ENCODE measurements at places on chromosomes 4 and X.

DNA sequence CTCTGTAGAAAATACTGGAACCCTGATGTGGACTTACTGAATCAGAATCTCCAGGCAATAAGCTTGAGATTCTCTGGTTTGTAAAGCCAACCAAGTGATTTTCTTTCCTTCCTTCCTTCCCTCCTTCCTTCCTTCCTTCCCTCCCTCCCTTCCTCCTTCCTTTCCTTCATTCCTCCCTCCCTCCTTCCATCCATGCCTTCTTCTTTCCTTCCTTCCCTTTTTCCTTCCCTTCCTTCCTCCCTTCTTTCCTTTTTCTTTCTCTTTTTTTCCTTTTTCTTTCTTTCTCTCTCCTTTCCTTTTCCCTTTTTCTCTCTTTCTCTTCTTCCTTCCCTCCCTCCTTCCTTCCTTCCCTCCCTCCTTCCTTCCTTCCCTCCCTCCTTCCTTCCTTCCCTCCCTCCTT is 450.8 kb downstream of the GRXCR1 start:
- no peak for DNase-seq

DNA sequence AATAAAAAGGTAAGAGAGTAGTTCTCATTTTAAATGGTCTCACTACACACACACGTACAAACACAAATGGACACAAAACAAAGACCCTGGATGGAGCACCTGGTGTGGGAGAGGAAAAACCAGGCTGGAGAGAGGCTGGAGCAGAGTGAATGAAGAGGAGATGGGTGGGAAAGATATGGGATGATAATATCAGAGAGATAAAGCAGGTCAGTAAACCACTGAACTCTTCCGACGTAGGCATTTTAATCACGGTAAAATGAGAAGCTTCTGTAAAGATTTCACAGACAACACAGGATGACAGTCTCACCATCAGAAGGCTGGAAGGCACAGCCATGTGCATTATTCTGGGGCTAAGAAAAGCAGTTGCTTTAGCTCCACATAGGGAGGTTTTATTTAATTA is 532.8 kb downstream of the KCNIP4 start:
- DNase-seq = no peak

GRCh38 chr4:151039733-151040132 is 24.6 kb upstream of the LRBA start:
- no peak for DNase-seq

DNA sequence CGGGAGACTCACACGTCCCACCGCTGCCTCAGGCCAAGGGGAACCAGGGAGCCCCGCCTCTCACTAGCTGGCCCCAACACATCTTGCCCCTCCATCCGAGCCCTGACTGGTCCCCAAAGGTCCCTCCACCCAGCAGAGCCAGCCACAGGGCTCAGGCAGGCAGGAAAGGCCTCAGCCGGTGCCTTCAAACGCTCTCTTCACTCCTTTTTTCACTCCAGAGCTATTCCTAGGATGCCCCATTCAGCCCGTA is 1.5 kb upstream of the ARHGAP4 start:
- DNase-seq = no peak

DNA sequence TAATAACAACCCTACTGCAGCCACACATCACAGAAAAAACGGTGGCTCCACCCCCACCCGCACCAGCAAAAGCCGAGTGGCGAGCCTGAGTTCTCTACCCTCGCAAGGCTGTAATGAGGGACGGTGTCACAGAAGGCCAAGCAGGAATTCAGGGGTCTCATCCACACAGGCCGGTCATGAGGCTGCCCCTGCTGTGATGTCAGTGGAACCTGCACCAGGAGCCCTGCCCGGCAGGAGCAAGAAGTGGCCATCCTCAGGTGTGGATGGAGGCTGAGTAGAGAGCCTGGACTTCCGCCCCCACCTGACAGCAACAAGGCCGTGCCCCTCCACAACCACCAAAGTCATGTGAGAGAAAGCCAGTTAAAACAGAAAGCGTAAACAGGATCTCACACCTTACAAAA is 20.6 kb downstream of the LYAR start:
- DNase-seq = no peak

- DNase-seq = no peak
Measured at GRCh38 chr4:177275999-177276398, 33.7 kb upstream of the NEIL3 start.

GRCh38 chrX:2631743-2632532 is 59.2 kb upstream of the CD99 start:
- DNase-seq = no peak

GRCh38 chr4:84977396-84977795 is 10.9 kb upstream of the WDFY3 start:
- DNase-seq = no peak

GRCh38 chr4:98673978-98674377 is 15.6 kb upstream of the TSPAN5 start:
- no peak for DNase-seq

GRCh38 chr4:172826861-172827260 is 341.8 kb upstream of the GALNT7 start:
- DNase-seq = no peak
